ENCODE measurements at places on chromosomes 2 and 18. TPM values are rescaled to one million over a fixed set of nuclear protein-coding genes. Genes with fewer than 3 reads are reported as not detected.

HOXD8 gene
- total RNA-seq, result not detected

QPCT gene
- total RNA-seq, result 2.1 TPM

EVX2 gene
- not detected for total RNA-seq

HMSD gene
- 25.0 TPM for total RNA-seq

- no peaks in the 10 kb centered on the region for H3K4me1 ChIP-seq
- H3K4me3 ChIP-seq, result no peak overlapping the region
- no peaks in the 10 kb centered on the region for H3K27me3 ChIP-seq
- no peaks in the 10 kb centered on the region for H3K36me3 ChIP-seq
Measured at GRCh38 chr2:165305391-165306096, 66.3 kb downstream of the SCN2A start.

- DNase-seq, result no peak
- no peaks in the 10 kb centered on the region for H3K36me3 ChIP-seq
- peak overlapping the region; percentile 45 for H3K4me3 ChIP-seq
- no peak overlapping the region for H3K27ac ChIP-seq
- peaks cover 2% of the 10 kb centered on the region for H3K27me3 ChIP-seq
Measured at GRCh38 chr2:174846941-174847938, 83.0 kb upstream of the CHRNA1 start.

DNA sequence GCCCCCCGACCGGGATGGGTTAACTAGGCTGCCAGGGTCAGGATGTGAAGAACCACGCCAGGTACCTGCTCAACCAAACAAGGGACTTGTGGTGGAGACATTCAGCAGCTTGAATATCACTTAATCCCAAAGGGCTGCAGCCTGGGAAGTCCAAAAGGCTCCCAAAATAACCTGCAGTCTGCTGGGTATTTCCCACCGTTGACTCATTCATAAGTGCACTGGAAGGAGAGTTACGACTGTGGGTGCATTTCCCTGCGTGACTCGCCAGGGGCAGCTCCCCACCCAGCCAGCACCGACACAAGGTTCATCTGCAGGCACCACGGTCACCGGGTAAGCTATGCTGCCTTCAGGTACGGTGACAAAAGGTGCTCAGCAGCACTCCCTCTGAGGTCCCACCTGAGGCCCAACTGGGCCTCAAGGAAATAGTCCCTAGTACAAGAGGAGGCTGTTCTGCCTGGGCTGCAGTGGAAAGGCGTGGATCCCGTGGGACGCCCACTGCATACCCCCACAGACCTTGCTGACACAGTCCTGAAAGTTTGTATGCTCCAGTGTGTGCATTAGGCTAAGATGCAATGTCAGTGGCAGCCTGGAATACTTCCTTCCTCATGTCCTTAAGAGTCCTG is 86.5 kb downstream of the UXS1 start:
- peaks cover 15% of the 10 kb centered on the region for H3K4me1 ChIP-seq
- H3K27ac ChIP-seq, result peak overlapping the region; percentile 55
- H3K4me3 ChIP-seq, result no peak overlapping the region
- no peak for DNase-seq
- H3K27me3 ChIP-seq, result no peaks in the 10 kb centered on the region
- peaks cover 15% of the 10 kb centered on the region for H3K36me3 ChIP-seq

GRCh38 chr2:86300496-86300895 is 36.9 kb downstream of the REEP1 start:
- no peak overlapping the region for H3K27ac ChIP-seq
- H3K4me1 ChIP-seq, result no peaks in the 10 kb centered on the region
- no peak for DNase-seq
- no peak overlapping the region for H3K4me3 ChIP-seq
- H3K36me3 ChIP-seq, result no peaks in the 10 kb centered on the region

- H3K36me3 ChIP-seq, result no peaks in the 10 kb centered on the region
- peaks cover 20% of the 10 kb centered on the region for H3K4me1 ChIP-seq
- H3K27me3 ChIP-seq, result peaks cover 11% of the 10 kb centered on the region
- no peak overlapping the region for H3K27ac ChIP-seq
- H3K4me3 ChIP-seq, result no peak overlapping the region
Measured at GRCh38 chr2:23502096-23502495, 117.1 kb downstream of the KLHL29 start.

DNA sequence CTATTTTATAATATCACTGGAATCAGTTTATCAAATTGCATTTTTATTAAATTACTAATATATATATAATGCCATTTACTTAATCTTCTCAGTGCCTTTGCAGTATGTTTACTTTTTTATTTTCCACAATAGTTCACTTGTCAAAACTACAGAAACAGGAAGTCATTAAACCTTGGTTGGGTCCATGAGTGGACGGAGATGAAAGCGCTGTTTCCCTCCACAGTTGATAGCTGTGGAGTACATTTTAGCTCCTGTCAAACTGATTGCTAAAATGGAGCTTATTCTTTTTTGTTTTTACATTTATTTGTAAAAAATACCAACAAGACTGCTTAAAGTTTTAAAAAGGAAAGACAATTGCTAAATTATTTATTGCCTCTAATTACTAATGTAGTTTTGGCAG is 19.2 kb downstream of the MFF start:
- peaks cover 25% of the 10 kb centered on the region for H3K36me3 ChIP-seq
- peaks cover 2% of the 10 kb centered on the region for H3K4me1 ChIP-seq
- no peak overlapping the region for H3K27ac ChIP-seq
- no peak overlapping the region for H3K4me3 ChIP-seq
- DNase-seq, result no peak

All from activated CD4-positive, alpha-beta T cell treated with anti-CD3 and anti-CD28 coated beads, Interleukin-2, amount 10 ng/mL, durations not matched to agents 24 days and 14 days (primary cell).